Fibroblast of skin of abdomen (primary cell): ENCODE measurements at places on chromosomes 1 and 21.

DNA sequence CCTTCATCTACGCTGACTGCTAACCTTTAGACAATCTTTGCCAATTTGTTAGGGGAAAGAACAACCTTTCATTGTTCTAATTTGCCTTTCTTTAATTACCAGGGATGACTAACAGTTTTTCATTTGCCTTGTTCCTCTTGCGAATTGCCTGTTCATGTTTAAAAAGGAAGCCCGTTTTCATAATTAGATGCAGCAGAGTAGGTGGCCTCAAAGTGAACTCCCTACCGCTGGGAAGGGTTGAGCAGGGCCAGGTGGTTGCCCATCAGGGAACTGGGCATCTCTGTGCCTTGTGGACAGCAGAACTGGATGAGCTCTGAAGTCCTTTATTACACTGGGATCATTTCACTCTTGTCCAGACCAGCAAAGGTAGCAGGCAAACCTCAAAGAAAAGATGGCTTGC, 59.0 kb downstream of the HIVEP3 start:
- no peak for DNase-seq

GRCh38 chr1:206463911-206464310, 6.4 kb upstream of the IKBKE start:
- no peak for DNase-seq

GRCh38 chr1:186658999-186659398, 21.2 kb downstream of the PTGS2 start:
- no peak for DNase-seq

DNA sequence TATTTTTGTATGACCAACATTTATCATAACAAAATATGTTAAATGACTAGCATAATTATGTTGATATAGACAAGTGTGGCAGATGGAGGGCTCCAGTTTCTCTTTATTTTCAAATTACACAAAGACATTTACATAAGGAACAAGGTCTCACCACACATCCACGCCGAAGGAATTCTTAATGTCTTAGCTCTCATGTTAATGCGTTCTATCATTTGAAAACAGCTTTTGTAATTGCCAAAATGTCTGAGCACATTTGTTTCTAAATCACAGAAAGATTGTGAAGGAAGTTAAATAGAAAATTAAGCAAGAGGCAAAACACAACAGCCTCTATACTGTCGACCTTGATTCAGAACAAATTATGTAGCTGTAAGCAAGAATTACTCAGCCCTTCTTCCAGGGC, 223.0 kb upstream of the NR5A2 start:
- DNase-seq: no peak
